Activated CD8-positive, alpha-beta memory T cell treated with anti-CD3 and anti-CD28 coated beads for 24 hours (primary cell): ENCODE measurements at places on chromosomes 3 and 15.

GRCh38 chr3:128011140-128011539 lies 41.1 kb upstream of the SEC61A1 start:
- no peak for DNase-seq

GRCh38 chr3:64067506-64068346 lies 44.4 kb upstream of the PSMD6 start:
- no peak for DNase-seq

- no peak for DNase-seq
Measured at GRCh38 chr15:85026304-85027032, 44.8 kb downstream of the PDE8A start.

DNA sequence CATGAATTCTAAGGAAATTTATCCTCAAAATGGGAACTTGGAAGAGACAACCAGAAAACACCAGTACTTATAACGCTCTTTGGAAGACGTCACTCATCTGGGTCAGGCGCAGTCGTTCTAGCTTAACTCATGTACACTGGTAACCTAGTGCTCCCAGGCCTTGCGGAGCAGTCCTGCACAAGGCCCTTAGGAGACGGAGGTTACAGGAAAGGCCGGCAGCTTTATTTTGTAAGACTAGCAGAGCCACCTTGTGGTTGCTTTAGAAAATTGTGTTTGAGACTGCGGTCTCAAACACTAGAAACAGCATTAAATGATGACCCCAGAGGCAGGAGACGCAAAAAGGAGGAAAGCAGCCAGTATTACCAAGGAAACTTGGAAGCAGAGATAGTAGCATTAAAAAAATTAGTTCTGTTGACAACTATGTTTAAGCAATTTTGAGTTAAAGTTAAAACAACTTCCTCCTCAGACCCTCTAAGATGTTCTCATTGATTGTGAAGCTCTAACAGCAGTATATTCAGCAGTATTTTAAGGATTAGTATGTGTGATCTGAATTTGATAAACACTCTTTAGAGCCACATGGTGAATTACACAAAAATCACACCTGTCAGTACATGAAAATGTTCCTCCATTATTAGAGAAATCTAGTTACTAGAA lies 141.9 kb upstream of the C2CD4B start:
- DNase-seq, result no peak

GRCh38 chr3:126304704-126305103 lies 52.5 kb downstream of the KLF15 start:
- DNase-seq, result no peak

GRCh38 chr3:194640829-194641228 lies 7.6 kb upstream of the TMEM44 start:
- peak; percentile 61 for DNase-seq

- DNase-seq, result peak; percentile 74
Measured at GRCh38 chr3:113287803-113288648, 76.7 kb downstream of the BOC start.

GRCh38 chr3:122688996-122689395 lies 8.4 kb downstream of the PARP14 start:
- no peak for DNase-seq

GRCh38 chr15:38297623-38298388 lies 45.2 kb downstream of the SPRED1 start:
- DNase-seq, result no peak

- DNase-seq, result no peak
Measured at GRCh38 chr3:59436164-59436958, 386.5 kb upstream of the CFAP20DC start.

DNA sequence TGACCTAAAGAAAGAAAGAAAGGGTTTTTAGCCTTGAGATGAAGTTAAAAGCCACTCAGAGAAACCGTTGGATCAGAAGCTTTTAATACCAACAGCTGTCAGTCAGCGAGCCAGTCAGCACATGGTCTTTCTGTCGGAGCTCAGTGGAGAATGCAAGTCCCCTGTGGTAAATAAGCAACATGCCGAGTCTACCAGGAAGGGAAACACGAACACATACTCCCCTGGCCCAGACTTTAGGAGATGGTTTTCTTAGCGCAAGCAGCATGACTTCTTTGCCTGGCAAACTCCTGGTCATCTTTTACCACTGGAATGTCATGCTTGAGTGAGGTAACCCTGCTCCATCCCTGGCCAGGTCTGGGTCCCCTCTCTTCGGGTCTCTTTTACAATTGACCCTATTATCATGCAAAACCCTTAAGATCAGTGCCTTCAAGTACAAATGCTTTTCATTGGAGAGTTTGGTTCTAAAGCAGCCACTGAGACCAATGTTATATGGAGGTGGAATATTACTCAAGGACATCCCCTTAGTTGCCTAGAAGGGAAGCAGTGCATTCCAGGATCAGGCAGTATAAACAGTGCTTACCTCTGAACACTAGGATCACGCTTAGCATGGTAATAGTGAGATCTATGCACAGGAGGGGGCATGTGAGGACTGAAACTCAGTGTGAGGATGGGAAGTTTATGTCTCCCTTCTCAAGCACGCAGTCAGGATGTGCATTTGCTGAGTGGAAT lies 28.2 kb downstream of the SLCO3A1 start:
- DNase-seq, result no peak

GRCh38 chr3:46089237-46090011 lies 62.1 kb upstream of the XCR1 start:
- DNase-seq, result no peak
